ENCODE measurements at places on chromosomes 6 and 20.

GRCh38 chr20:14744723-14745122 lies 407.3 kb upstream of the FLRT3 start:
- no peak for DNase-seq

DNA sequence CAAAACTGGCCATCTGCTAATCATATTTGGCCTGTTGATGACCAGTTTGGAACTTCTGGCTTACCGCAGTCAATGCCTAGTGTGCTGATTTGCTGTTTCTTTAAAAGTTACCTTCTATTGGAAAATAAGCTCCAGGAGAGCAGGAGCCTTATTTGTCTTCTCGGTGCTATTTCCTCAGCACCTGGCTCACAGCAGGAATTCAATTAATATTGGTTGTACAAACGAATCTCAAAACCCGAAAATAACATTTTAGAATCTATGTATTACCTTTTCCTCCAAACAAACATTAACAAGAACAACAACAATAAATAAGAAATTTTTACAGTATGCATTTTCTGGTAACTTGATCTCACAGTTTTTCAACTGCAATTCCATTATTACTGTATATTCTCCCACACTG lies 1080.7 kb upstream of the MAP3K7 start:
- DNase-seq: no peak

- no peak for DNase-seq
These were observed 1202.0 kb upstream of the ADGRB3 start for GRCh38 chr6:67433124-67433523.

DNA sequence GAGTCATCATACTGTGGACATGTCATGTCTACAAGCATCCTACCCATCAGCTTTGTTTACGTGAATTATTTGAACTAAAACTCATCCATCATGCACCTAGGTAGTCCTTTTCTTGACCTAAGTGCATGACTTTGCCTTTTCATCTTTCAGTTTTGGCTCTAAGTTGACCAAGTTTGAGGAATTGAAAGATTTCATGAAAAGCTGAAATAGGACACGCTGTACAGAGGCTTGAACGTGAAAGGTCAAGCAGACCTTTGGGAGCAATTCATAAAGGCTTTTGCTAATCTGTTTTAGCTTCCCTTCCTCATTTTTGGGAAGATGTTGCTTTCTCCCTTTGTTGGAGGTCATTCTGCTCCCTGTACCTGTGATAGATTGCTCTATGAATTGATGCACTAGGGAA lies 55.1 kb upstream of the MLIP start:
- no peak for DNase-seq

DNA sequence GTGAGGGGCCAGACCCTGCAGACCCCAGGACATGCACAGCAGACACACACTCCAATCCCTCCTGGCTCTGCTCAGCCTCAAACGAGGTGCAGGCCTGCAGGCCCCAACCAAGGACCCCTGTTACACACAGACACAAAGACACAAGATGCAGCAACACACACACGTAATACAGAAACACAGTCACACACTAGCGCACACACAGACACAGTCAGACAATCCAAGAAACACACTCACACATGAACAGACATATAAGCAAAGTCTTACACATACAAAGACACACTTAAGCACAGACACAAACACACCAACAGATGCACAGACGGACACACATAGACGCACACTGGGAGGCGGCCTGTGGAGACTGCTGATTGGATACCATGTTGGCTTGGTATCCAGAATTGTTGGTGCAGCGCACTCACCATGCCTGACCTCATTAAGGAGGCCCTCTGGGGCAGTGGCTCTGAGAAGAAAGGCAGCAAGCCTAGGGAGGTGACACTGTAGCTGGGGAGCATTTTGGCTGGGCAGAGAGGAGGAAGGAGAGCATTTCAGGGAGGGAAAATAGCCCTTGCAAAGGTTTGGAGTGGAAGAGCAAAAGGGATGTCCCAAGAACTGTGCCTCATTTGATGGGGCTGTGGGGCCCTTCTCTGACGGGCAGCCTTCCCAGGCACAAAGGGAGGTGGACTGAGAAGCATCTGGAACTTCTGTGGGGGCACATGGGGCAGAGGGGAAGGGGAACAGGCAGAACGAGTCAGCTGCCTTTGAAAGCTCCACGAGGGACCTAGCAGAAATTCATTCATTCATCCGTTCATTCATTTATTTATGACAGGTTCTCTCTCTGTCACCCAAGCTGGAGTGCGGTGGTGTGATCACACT lies 1.4 kb upstream of the HSPA12B start:
- no peak for DNase-seq

- DNase-seq: no peak
These were observed 158.7 kb downstream of the TMEM200A start for GRCh38 chr6:130524552-130524951.

- DNase-seq: no peak
These were observed 37.6 kb upstream of the EPB41L1 start for GRCh38 chr20:36116807-36117441.

- DNase-seq: no peak
These were observed 95.9 kb downstream of the CDKAL1 start for GRCh38 chr6:20630136-20630535.

- DNase-seq: no peak
These were observed 169.7 kb upstream of the TFAP2D start for GRCh38 chr6:50543666-50544065.

DNA sequence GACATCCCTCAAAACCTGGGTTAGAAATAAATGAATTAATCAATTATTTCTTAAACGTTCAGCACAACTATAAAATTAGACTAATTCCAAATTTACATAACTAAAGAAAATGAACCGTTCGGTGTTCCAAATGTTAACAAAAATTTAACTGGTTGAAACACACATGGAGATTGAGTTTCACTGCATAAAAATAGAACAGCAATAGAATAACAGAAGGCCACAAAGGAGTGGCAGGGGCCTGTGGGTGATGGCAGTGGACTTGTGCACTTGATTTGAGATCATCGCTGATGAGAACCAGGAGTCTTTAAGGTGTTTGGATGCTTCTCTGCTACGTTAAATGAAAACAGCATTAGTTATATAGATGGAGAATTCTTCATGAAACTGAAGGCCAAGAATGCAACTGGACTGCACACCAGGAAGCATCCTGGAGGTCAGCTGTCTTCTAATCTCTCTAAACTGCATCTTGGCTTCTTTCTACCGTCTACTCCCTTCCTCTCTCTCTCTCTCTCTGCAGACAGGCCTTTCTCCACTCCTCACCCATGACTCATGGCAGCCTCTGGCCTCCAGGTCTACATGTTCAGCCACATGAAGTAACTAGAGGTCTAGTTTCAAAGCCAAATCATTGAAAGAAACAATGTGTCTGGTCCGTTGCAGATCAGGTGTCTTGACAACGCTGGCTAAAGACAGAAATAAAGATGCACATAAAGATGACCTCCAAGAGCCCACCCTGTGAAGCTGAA lies 111.3 kb downstream of the SIM1 start:
- no peak for DNase-seq

GRCh38 chr6:160029525-160029924 lies 60.6 kb downstream of the IGF2R start:
- DNase-seq: no peak

DNA sequence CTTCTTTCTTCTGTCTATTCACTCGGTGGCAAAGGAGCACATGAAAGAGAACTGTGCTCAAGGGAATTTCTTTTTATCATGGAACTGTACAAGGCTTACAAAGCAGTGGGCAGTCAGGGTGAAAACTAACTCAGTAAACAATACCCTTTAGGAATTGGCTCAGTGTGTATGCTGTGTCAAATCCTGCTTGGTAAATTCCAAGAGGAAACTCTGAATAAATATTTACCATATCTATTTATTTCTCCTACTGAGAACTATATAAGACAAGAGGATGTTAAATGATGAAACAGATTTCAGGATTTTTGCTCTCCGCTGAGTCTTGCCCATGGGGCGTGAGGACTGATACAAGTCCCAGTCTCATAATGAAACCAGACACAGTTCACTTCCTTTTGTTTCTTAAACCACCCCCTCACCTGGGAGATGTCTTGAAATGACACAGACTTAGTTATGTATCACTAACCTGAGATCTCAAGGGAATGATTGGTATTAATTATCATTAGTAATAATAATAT lies 188.8 kb downstream of the BACH2 start:
- DNase-seq: no peak

DNA sequence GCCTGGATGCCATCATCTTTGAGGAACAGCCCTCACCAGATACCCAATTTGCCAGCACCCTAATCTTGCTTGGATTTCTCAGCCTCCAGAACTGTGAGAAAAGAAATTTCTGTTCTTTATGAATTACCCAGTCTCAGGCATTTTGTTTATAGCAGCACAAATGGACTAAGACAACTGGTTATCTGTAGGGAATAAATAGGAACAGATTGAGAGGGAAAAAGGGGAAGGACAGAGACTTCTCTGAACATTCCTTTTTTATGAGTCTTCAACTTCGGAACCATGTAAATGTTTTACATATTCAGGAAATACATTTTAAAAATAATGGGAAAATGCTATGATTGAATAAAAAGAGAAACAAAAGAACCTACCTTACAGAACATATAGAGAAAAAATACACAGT lies 20.9 kb downstream of the KCTD20 start:
- DNase-seq: no peak

DNA sequence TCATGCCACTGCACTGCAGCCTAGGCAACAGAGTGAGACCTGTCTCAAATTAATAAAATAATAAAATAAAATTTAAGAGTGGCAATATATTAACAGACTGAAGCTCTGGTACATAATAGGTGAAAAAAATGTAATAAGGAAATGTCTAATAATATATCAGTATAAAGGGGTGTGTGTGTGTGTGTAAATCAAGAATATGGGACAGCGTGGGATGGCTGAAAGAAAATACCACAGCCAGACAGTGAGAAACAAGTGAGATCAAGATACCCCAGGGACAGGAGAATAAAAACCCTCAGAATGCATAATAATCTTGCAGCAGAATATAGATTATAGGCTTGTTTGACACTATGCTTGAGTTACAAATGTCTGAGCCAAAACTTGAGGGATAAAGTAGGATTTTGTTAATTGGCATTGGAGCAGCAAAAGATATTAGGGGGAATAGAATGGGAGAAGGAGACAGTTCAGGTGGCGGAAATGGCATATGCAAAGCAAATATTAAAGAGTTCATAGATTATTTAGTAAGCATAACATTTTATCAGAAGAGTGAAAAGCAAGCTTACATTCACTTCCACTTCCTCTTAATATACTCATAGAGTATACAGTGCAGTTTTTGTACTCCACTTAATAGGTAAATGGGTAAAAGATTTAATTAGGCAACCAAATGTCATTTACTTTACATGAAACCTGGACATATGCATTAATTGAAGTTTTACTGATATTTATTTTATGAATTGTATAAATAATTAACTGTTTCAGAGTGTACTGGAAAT lies 398.5 kb upstream of the GJE1 start:
- no peak for DNase-seq

DNA sequence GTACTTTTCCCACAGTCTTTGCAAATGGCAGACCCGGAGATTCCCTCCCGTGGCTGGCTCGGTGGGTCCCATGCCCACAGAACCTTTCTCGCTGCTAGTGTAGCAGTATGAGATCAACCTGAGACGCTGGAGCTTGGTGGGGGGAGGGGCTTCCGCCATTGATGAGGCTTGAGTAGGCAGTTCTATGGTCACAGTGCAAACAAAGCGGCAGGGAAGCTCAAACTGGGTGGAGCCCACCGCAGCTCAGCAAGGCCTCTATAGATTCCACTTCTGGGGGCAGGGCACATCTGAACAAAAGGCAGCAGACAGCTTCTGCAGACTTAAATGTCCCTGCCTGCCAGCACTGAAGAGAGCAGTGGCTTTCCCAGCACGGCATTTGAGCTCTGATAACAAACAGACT lies 186.0 kb upstream of the KCNK16 start:
- DNase-seq: no peak

GRCh38 chr6:131059486-131059885 lies 3.6 kb downstream of the EPB41L2 start:
- DNase-seq: no peak

GRCh38 chr20:61054411-61054810 lies 197.7 kb upstream of the CDH4 start:
- DNase-seq: no peak

DNA sequence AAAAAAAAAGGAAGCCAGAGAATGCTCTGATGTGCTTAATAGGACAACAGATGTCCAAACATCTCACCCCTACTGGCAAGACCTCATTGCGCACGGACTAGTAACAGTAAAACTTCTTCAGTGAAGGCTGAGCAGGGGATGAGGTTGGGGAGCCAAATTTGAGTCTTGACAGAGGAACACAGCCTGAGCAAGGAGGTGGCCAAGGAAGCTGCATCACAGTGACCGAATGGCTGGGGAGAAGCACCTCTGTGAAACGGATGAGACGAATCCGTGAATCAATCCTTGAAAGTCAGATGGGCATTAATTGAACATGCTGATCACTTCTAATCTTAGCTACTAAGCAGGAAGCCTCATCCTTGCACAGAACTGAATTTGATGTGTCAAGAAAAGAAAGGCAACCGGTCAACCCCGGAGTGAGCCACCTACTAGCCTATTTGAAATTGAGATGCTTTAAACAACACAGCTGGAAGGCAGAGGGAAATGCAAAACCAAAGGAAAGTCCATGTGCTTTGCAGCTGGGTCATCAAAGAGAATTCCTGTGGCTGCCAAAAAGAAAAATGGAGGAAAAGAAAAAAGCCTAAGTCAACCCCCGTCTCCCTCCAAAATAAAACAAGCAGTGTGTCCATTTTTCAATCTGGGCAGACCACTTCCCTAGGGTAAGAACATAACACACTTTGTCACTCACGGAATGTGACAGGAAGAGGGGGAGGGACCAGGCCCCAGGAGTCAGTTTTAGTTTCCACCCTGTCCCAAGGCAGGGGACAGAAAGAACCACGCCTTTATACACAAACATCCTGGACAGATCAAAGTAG lies 29.5 kb downstream of the PXDC1 start:
- DNase-seq: no peak

DNA sequence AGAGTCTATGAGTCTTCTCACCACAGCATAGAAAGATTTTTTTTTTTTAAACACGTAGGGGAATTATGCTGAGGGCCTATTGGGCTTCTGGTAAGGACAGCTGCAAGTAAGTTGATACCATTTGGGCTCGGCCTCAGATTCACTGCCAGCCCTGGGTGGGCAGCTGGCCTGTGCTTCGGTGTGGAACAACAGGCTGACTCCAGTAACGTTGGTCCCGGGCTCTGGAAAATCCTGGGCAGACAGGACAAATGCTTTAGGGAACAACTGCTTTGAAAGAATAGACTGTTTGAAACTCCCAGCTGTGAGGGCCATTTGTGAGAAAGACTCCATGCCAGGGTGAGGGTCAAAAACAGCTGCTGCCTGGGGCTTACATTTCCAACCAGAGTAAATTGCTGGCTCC lies 366.5 kb downstream of the QKI start:
- DNase-seq: no peak
